ENCODE measurements at places on chromosomes 5 and 9.

GRCh38 chr5:14218897-14219573 lies 75.9 kb downstream of the TRIO start:
- no peak for DNase-seq

DNA sequence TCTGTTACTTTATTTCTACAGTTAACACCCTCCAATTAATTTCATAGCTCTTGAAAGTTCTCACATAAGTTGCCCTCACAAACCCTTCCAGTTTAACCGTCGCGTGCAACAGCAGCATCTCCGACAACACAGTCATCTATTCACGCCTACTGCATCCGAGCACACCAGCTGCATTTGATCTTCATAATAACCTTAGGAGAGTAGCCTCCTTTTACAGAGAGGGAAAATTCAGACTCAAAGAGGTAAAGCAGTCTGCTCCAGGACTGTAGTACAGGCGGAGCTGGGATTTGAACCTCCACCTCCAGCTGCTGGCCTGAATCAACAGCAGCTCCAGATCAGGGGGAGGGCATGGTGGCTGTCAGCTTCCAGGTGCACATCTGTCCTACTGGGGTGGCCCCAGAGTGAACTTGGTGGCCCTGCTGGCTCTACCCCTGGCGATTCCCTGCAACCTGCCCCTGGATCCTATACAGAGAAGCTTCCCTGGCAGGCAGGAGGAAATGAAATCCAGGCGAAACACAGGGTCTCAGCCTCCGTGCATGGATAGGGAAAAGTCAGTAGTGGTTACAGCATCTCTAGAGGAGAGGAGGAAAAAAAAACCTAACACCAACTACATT lies 71.6 kb upstream of the UNC5A start:
- no peak for DNase-seq

GRCh38 chr5:57666582-57666981 lies 184.0 kb upstream of the ACTBL2 start:
- DNase-seq = no peak

GRCh38 chr9:5719100-5719926 lies 90.4 kb downstream of the RIC1 start:
- DNase-seq = no peak

DNA sequence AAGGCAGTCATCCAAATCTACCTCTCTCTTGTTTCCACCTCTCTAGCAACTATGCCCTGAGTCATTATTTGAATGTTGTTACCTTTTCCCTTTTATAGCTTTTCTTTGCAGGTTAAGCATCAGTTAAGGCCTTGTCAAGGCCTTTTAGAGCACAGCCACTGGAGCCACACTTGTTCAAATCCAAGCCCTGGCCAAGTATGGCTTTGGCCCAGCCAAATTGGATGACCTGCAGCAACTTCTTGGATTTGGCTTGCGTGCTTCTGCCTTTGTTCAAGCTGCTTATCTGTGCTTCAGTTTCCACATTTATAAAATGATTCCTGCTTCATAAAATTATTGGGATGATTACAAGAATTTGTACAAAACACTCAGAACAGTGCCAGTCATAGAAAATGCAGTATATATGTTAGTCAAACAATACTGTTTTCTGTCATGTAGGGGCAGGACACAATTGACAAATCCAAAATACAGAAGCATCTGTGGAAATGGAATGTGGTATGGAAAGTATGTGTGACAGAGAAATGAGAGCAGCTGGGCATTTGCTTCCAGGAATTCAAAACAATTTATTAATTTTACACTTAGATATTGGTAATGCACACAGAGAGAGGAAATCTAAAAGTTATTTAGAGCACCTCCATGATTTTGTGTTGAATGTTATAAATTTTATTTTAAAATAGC lies 17.9 kb upstream of the RLN1 start:
- no peak for DNase-seq

DNA sequence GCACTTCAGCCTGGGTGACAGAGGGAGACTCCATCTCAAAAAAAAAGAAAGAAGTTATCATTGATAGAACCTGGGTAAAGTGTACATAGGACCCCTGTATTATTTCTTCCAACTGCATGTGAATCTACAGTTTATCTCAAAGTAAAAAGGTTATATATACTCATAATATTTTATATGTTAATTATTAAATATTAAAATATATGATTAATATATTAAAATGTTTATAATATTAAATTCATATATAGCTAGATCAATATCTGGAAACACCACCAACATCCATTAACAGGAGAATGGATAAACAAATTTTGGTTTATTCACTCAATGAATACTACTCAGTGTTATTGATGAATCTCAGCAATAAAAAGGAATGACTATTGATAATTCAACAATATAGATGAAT lies 19.7 kb downstream of the C5orf15 start:
- no peak for DNase-seq

- DNase-seq = no peak
Observed at GRCh38 chr9:84512493-84512892, 157.0 kb upstream of the NTRK2 start.

DNA sequence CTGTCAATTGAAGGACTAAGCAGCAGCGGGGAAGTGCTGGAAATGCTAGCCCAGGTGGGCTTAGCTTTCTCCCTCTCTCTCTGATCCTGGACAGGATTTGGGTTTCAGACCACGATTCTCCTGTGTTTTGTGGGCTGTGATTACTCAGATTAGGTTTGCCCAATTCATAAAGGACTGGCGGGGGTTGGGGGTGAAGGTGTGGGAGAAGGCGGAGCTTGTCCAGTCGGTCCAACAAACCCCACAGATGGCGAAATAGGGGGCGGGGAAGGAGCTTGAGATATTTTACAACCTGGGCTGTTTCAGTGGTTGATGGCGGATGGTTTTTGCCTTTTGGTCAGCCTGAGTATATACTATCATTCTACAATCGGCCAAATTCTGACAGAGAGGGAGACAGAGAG lies 35.2 kb downstream of the PCDHAC2 start:
- peak; percentile 30 for DNase-seq

GRCh38 chr9:134546746-134547145 lies 94.9 kb upstream of the COL5A1 start:
- no peak for DNase-seq

DNA sequence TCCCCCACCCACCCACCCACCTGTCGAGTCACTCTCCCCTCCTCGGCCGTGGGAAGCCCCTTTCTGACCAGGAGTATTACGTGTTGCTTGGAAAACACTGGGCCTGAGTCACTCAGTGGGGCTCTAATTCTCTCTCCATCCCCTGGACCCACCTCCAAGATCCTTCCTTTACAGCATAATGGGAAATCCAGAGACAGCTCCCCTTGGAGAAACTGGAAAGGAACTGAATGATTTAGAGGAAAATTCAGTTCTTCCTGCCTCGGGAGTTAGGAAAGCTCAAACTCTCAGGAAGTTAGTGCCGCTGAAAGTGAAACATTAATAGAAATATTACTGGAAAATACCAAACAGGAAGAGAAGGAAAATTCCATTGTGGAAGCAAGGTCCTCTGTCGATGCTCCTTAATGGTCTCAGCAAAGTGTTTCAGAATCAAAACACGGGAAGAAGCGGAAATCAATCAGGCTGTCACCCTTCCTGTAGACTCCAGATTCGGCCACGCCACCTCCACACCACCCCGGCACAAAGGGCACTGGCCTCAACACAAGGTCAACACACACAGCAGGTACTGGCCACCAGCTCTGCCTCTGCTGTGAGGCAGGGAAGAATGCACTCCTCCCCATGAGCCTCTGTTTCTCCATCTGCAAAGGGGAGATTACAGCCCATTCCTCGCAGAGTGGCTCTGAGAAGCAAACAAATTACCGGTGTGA lies 9.6 kb downstream of the SHB start:
- no peak for DNase-seq

GRCh38 chr5:68519143-68519542 lies 303.6 kb downstream of the PIK3R1 start:
- DNase-seq = no peak

DNA sequence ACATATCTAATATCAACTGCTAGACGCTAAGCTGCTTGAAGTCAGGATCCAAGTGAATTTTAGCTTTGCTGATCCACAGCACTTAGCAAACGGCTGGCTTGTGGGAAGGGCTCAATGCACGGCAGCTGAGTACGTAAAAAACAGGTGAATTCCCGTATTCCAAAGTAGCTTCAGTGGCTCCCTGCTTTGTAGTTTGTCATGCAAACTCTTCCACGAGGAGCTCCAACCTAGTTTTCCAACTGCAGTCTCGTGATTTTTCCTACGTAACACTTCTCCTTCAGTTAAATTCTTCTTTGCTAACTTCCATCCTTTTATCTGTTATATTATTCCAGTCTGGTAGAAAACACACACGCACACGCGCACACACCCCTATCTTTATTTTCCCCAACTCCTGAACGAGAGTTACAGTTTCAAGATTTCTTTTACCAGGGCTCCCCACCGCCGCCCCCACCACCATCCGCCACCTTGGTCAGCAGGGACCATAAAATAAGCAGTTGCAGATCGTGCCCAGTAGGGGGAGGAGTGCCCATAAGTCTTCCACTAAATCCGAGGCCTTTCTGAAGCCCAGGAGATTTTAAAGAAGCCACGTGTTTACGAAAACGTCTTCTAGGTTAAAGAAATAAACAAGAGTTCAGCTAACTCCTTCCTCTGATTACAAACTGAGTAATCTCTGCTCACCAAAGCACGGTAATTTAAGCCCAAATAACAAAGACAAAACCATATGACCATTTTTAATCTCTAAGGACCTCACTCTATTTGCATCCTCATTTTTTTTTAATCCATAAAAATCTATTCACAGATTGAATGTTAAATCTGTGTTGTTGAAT lies 34.8 kb upstream of the TRIO start:
- DNase-seq = peak; percentile 57

- DNase-seq = no peak
Observed at GRCh38 chr5:95281226-95281625, 3.7 kb downstream of the MCTP1 start.

Data from NCI-H1092 treated with DMSO at 0.1 percent for 48 hours (cell line).